ENCODE measurements at places on chromosomes 1 and 21. TPM values are rescaled to one million over a fixed set of nuclear protein-coding genes. Genes with fewer than 3 reads are reported as not detected.

DNA sequence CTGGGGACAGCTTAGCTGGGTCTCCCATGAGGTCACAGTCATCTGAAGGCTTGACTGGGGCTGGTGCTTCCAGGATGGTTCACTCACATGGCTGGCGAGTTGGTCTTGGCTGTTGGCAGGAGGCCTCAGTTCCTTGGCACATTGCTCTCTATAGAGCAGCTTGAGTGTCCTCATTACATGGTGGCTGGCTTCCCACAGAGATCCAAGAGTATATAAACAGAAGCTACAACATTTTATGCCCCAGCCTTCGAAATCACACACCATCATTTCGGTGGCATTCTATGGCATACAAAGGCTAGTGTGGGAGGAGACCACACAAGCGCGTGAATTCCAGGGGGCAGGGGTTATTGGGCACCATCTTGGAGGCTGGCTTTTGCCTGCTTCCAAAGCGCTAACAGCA, 63.0 kb downstream of the ALPL start:
- peaks cover 15% of the 10 kb centered on the region for H3K4me1 ChIP-seq
- H3K4me3 ChIP-seq: no peak overlapping the region
- DNase-seq: no peak
- no peak overlapping the region for H3K27ac ChIP-seq
- no peaks in the 10 kb centered on the region for H3K36me3 ChIP-seq

GRCh38 chr1:201594575-201595245, 55.8 kb downstream of the NAV1 start:
- DNase-seq: peak; percentile 39
- no peak overlapping the region for H3K27ac ChIP-seq
- H3K27me3 ChIP-seq: no peaks in the 10 kb centered on the region
- no peak overlapping the region for H3K4me3 ChIP-seq

The PYHIN1 gene
- total RNA-seq: 0.78 TPM

The RHD gene
- total RNA-seq: not detected

All from thyroid gland (tissue), 4 donors.